ENCODE measurements at places on chromosomes 1 and 21.

GRCh38 chr1:104807590-104807989 lies 1057.9 kb downstream of the AMY1C start:
- no peak for DNase-seq

DNA sequence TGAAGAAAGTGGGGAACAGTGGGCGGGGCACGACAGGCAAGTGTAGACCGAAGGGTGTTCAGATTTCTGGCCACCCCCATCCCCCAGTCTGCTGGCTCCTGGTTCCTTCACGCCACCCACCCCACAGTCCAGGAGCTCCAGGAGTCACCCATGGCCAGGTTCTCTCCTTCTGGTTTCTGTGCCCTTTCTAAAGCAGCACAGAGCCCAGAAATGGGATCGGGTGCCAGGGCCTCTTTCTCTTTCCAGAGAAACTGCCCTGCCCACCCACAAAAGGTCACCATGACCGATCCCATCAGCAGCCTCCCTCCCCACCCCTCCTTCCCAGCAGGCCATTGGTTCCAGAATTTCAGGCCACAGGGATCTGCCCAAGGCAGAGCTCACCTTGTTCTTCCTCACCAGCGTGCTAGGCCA lies 3.2 kb upstream of the CELSR2 start:
- DNase-seq, result no peak

GRCh38 chr1:90925928-90926869 lies 95.6 kb downstream of the ZNF644 start:
- DNase-seq, result no peak

DNA sequence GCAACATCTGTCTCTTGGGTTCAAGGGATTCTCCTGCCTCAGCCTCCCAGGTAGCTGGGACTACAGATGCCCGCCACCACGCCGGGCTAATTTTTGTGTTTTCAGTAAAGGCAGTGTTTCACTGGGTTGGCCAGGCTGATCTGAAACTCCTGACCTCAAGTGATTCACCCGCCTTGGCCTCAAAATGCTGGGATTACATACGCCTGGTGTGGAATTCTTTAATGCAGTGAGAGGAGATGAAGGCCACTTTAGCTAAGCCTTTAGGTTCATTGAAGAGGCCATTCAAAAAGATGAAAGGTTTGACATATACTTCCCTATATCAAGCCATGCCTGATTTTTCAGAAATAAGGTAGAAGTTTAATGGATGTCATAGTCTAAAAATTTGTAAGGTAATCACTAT lies 162.7 kb downstream of the ST6GALNAC3 start:
- DNase-seq, result no peak

- DNase-seq, result no peak
Observed at GRCh38 chr1:230794431-230794830, 47.2 kb downstream of the CAPN9 start.

DNA sequence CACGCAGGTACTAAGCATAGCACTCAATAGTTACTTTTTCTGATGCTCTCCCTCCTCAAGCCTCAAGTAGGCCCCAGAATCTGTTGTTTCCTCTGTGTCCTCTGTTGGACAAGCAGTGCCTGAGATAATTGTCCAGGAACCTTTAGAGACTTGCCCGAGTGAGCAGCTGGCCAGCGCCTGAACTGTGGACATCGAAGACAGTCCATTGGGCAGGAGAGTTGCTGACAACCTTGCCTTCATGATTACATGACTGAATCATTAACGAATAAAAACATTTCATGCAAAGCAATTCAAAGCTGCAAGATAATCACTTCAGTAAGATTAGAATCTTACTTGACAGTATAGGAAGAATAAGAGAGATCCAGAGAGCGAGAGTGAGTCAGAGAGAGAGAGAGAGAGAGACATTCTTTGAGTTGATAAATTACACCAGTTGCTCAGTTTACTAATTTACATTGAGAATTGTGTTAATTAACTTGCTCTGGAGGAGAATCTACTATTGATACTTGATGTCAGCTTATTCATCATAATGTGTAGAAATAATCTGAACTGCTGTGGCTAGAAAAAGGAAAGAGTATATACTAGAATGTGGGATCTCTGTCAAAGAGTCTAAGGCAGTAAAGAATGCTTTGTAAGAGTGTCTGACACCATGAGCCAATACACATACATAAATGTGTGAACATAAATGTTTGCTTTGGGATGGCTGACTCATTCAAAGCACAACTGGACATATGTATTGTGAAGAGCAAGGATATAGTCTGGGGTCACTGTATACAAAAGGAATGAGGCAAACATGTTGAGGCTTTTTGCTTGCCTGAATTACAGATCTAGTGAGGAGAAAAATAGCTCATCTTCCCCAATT lies 216.0 kb downstream of the ZNF326 start:
- DNase-seq, result no peak

Data from endothelial cell (in vitro differentiated cells).